ENCODE measurements at places on chromosomes 5 and 9.

DNA sequence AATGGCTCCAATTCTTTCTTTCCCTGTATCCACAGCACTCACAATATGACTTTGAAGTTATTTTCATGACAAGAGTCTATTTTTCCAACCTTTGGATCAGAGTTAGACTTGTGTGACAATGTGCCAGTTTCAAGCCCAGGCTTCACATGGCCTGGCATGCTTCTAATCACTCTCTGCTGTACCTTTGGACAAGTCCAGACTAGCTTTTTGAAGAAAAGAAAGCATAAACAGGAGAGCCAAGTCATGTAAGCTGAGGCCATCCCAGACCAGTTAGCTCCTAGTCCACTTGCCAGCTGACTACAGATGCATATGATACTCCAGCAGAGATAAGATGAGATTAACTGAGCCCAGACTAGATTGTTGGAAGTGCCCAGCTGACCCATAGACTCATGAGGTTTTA is 513.6 kb upstream of the C9orf72 start:
- no peak for DNase-seq

- no peak for DNase-seq
Measured at GRCh38 chr9:95721061-95721531, 154.4 kb upstream of the ERCC6L2 start.

DNA sequence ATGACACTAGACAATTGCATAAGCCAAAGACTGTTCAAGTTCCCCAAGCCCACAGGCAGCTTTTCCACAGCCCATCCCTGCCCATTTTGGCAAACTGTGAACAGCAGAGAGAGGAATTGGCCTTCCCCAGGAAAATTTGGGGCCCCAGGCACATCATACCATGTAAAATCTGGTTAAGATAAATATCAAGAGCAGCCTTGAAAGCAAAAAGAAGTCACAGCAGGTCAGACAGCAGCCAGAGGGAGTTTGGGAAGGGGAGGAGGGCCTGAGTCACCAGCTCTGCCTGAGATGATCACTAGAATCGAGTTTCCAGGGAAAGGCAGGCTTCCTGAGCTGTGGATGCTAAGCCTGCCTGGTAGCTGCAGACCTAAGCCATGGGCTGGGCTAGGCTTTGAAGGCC is 179.2 kb downstream of the RFK start:
- DNase-seq = no peak

GRCh38 chr5:39622281-39622680 is 197.5 kb upstream of the DAB2 start:
- no peak for DNase-seq

- DNase-seq = no peak
Measured at GRCh38 chr9:91647371-91647770, 223.7 kb upstream of the NFIL3 start.

- DNase-seq = no peak
Measured at GRCh38 chr5:1027631-1028441, 19.2 kb downstream of the NKD2 start.
